Bronchial epithelial cell (primary cell): ENCODE measurements at places on chromosomes 2 and 18.

DNA sequence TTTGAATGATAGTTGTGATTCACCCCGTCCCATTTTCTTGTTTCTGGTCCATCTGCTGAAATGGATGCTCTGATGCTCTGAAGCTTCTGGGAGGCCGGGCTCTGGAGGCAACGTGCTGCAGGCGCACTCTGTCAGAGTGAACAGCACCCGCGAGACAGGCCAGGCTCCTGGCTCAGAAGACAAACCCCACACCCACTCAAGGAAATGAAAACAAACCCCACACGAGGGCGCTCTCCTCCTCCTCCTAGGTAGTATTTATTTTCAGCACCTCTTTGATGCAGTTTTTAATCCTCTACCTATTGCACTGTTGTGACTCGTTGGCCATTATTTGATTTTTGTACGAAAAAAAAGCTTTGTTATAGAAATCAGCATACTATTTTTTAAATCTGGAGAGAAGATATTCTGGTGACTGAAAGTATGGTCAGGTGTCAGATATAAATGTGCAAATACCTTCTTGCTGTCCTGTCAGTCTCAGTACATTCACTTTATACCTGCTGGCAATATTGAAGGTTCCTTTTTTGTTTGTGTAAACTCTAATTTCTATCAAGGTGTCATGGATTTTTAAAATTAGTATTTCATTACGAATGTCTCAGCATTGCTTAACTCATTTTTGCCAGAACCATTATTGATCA, 10.3 kb upstream of the CHST10 start:
- DNase-seq: peak; percentile 57

- DNase-seq: no peak
Measured at GRCh38 chr18:23230686-23231085, 95.4 kb downstream of the CABLES1 start.

- DNase-seq: peak; percentile 89
Measured at GRCh38 chr2:221347471-221347870, 224.6 kb downstream of the EPHA4 start.

DNA sequence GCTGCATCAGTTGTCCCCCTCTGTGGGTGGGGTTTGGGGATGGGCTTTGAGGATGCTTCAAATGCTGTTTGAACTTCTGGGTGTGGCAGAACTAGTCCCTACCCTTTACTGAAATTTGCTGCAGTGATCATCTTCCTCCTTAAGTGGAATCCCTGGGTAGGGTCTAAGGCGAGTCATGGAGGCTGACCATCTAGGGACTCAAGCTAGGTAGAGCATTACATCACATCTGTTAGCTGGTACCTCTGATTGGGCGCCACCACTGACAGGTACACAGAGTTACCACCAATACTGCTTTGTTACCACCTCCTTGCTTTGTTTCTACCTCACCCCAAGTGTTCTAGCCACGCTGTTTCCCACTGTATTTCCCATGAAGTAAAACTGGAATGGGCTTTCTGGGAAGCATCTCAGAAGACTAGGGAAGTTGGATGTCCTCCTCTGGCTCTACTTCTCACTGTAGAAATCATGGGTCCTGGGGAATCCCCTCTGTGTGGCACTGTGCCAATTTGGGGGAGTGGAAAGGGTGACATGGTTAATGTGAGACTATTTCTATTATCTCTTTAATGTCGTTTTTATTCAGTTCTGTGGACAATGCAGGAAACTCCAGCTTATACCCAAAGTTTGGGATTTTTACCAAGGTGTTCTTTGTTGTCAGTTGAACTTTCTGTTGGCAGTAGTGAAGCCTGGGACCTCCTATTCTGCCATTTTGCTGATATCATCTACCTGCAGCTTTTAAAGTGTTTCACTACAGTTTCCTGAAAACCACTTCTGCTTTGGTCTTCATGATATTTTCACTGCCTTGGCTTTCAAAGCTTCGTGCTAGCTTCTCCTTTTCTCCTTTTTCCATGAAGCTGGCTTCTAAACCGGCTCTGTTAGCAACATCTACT, 14.5 kb upstream of the SULT1C4 start:
- DNase-seq: no peak

DNA sequence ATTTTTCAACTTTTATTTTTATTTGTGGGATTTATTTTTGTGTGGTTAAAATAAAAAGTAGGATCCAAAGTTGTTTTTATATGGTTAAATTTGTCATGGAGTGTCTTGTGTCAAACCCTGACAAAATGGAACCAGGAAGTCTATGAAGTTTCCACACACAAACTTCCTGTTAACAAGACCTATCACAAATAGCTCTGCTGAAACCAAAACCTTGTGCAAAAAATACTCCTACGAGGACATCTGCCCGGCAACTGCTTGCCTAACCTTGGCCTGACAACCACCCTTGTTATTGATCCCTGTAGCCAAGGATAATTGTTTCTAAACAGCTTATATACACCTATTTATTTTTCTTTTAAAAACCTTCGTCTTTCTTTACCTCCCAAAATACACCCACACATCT, 389.6 kb downstream of the TRIB2 start:
- no peak for DNase-seq

DNA sequence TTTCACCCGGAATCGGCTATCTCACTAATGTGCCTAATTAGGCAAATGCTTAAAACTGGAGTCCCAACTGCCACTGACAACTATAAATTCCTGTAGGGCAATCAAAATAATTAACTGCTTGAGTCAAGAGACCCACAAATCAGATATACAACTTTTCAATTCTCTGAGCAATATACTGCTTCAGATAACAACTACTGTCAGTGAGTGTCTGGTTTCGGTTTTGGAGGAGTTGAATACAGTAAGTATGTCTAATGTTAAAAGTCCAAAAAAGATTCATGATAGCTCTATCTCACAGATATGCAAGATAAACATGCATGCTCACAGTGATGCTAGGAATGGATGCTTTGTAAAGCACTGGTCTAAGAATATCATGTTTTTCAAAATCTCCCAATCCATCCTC, 283.3 kb downstream of the NRXN1 start:
- no peak for DNase-seq

DNA sequence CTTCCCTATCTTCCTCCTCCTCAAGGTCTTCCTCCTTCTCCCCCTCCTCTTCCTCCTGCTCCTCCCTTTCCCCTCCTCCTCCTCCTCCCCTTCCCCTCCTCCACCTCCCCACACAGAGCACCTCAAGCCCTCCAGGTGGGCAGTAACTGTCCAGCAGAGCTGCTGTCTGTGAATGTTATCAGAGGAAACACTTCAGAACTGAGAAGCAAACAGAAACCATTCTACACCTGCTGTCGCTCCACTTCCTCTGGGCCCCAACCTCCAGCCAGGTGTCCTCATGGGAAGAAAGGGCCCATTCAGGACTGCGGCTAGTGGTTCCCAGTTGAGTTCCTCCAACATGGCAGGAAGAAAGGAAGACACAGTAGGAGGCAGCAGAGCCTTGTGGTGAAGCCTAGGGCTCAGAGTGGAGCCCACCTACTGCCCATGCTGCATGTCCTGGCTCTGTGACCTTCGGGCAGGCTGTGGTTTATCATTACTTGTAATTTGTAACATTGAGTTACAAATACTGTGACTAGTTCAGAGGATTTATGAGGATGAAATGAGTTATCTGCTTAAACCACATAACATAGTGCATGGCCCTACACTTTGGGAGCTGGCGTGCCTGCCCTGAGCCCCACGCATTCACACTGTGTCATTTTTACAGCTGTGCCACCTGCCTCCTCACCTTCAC, 165.9 kb upstream of the ID2 start:
- no peak for DNase-seq

DNA sequence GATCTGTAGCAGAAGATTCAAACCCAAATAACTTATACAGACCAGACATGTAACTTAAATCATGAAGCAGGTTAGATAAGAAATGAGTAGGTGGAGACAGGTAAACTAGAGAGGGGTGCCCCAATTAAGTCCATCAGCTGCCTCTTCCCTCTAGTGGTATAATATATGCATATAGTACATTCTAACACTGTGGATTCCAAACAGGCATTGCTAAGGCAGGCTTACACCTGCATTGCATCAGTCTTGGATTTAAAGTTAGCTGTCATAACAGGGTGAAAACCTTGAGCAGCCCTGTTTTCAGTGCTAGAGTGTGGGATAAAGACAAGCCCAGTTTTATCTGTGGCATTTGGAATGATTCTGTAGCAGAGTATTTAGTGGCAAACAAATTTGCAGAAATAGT, 63.4 kb downstream of the NYAP2 start:
- peak; percentile 15 for DNase-seq

GRCh38 chr2:70988151-70988550, 6.5 kb downstream of the TEX261 start:
- no peak for DNase-seq

DNA sequence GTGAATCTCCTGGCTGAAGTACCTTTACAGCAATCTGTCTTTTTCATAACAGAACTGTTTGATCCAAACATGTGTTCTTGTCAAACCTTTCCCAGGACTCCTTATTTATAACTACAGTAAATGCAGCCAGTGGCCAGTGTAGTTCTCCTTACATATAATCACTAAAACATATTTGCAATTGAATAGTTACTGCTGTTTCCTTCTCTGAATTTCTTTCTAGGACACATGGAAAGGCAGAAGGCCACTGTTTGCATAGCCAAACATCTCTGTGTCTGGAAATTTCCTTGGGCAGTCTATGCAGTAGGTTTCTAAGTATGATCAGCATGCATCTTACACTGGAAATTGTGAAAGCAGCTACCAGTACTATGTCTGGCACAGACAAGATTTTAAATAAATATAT, 57.4 kb upstream of the COL3A1 start:
- no peak for DNase-seq

DNA sequence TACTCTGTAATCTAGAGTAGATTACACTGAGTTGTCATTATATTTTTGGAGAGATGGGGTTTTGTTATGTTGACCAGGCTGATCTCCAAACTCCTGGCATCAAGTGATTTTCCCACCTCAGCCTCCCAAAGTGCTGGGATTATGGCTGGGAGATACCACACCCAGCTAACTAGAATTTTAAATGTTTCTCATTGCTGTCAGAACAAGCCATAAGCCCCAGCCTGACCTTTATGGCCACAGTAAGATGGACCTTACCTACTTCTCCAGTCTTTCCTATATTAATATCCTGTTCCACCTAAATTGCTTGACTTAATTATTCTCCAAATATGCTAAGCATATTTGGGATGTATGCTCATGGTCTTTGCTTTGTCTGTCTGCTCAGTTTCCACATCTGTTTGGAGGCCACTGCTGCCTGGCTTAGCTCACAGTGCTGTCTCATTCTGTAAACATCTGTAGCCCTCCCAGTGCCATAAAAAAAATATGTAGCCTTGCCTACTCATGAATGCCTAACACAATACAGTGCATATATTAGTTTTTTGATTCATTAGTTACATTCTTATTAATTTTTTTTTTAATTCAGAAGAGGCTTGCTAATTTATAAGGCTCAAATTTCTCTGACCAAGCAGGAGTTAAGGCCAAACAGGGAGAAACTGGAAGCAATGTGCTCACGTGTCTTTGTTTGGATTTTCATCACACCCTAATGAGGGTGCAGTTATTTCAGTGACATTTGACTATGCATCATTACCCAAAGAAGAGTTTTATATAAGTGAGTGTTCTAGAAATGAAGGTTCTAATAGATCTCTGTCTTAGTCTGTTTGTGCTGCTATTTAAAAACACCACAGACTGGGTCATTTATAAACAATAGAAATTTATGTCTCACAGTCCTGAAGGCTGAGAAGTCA, 45.3 kb upstream of the PSME4 start:
- DNase-seq: peak; percentile 81

DNA sequence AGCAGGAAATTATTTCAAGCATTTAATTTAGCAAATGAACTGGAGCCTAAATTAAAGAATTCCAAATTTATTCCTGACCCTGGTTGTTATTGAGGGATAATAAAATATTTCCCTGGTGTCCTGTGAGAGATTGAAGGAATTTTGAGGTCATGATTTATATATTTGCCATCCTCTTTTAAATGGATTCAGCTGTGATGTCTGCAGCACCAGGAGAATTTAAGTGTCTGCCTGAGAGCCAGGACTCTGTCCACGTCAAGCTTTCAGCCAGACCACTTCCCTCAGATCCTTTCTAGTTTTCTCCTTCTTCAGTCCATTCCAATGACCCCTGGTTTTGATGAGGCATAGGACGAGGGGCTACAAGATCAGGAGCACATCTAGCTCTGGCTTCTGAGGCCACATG, 59.9 kb downstream of the INO80C start:
- no peak for DNase-seq
